ENCODE measurements at places on chromosomes 6 and 20.

DNA sequence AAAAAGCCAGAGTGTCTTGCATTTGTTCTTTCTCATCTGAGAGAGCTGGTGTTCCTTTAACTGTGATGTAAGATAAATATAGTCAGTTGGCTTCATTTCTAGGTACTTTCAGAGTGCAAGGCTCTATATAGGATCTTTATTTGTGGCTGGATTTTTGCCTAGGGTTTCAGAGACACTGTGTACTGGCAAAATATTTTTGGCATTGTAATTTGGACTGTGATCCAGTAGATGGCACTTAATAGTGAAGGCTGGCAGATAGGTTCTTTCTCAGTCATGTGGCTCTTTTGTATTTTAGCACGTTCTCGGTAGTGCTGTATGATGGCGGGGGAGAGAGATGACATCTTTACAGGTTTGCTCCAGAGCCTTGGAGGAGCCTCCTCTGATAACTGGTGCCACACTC, 26.8 kb upstream of the SLC35B3 start:
- no peak for DNase-seq

DNA sequence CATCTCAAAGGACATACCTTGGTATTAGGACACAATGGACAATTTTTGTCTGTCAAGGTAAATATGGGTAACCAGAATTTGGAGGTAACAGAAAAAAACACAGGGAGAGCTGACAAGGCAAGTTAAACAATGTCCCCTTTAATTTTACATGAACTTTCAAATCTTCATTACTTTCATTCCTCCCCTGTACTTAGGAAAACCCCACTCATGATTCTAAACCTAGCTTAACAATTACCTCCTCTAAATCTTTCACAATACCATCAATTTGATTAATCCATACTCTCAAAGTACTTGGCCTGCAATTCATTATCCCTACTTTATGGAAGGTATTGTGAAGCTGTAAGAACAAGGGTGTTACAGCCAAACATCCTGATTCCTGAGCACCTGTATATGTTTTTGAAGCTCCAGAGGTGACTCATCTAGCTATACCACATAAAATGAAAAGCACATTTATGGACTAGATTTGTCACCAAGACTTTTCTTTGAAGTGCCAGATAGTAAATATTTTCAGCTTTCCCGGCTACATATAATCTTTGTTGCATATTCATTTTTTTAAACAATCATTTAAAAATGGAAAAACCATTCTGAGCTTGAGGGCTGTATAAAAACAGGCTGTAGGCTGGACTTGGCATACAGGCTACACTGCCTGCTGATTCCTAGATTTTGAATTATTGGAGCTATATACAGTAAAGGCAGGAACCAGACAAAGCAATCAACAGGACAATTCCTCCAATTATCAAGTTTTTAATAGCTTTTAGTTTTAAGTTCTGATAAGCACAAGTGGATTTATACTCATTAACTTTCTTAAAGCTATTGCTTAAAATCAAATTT, 22.9 kb downstream of the DEK start:
- DNase-seq = no peak

GRCh38 chr20:25218492-25218891, 23.0 kb downstream of the ENTPD6 start:
- no peak for DNase-seq

- peak; percentile 67 for DNase-seq
These were observed 213.6 kb upstream of the PLCB4 start for GRCh38 chr20:8855315-8855714.

- no peak for DNase-seq
These were observed 159.0 kb downstream of the TRMT11 start for GRCh38 chr6:126145351-126145750.

DNA sequence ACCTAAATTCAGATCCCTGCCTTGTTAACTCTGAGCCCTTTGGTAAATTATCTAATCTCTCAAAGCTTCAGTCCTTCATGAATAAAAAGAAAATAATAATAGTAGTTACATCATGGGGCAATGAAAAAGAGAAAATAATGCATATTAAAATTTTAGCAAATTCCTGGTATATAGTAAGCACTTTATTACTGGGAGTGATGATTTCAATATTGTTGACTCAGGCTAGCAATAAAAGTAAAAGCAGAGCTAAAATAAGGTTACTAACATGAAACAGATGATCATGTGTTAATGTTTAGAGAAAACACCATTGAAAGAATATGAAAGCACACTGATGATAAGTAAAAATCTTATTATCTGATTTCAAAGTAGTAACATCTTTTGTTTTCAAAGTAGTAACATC, 13.6 kb downstream of the GINS1 start:
- no peak for DNase-seq

Measured in testis (tissue), 5 donors.